ENCODE measurements at places on chromosomes 13 and 19.
A peak's percentile ranks its signal among the peaks of the same experiment; 100 is the strongest.

- no peak for DNase-seq
Observed at GRCh38 chr13:77860507-77860981, 58.1 kb downstream of the EDNRB start.

GRCh38 chr19:17137417-17137816 is 61.8 kb downstream of the MYO9B start:
- no peak for DNase-seq

- no peak for DNase-seq
Observed at GRCh38 chr19:31385744-31386143, 36.5 kb upstream of the TSHZ3 start.

DNA sequence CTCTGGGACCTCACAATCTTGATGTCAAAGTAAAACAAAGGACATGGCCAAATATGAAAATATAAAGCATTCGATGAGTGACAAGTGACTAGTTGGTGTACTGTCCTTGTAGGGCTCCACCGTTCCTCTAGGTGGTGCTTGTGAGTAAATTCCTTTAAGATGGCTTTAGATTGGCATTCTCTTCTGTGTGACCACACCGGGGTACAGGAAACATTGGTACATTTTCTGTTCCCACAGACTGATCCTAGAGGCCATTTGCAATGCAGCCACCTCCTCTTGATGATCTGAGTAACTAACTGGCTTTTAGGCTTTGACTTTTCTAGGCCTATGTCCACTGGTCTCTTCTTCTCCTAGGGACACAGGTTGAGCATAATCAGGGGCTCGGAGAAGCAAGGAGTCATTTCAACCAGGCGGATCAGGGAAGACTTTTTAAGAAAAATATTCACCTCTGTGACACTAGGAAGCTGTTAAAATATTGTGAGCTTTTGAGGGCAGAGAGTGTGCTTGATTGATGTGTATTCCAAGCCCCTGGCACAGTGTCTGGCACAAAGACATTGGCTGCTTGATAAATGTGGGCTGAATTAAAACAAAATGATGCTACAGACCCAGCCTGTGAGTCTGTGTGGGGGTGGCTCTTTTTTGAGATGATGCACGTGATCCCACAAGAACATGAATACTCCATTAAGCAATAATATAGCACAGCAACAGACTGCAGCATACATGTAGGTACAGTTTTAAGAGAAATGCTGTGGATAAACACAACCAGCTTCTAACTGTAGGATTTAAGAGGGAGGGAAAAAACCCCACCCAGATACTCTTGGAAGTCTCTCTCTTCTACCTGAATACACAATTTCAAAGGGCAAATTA is 21.0 kb downstream of the EPSTI1 start:
- no peak for DNase-seq

DNA sequence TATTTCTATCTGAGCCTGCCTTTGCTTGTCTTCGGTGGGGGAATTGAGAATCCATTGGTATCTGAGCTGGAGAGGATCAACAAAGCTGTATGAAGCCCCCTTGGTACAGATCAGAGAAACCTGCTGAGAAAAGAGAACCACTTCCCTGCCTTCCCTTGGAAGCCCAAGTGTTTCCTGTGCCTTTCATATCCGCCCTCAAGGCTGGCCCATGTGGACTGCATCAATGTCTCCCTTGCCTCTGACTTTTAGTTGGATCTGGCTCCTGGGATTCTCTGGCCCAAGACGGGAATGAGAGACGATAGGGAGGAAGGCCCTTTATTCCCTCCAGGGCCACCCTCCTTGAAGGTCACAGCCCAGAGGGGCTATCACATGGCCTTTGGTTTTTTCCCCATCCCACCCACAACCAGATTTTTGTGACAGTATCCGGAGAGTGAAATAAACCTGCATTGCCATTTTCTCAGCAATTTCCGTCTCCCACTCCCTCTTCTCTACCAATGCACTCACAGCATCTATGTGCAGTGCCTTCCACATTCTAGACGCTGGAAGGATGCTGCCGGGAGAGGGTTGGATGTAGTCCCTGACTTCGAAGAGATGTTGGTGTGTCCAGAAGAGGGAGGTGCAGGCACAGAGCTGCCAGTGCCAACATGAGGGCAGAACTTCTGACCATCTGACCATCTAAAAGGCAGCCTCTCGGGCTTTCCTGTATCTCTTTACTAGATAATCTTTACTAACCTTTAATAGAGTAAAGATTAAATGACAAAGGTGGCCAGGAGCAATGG is 63.8 kb downstream of the KCTD15 start:
- DNase-seq = no peak

GRCh38 chr19:55301459-55302317 is 17.9 kb downstream of the BRSK1 start:
- DNase-seq = peak; percentile 91

- no peak for DNase-seq
Observed at GRCh38 chr13:29564818-29565217, 30.7 kb downstream of the SLC7A1 start.

DNA sequence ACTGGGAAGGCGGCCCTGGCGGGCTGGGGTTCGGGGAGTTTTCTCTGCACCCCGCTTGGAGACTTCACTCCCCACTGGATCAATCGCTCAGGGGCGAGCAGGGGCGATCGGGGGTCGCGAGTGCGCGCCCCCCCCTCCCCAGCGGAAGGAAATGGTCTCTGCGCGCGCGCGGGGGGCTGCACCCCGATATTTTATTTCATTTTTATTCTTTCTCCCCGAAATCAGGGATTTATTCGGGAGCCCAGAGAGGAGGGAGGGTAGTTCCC is 421 bp downstream of the ARID3A start:
- no peak for DNase-seq

DNA sequence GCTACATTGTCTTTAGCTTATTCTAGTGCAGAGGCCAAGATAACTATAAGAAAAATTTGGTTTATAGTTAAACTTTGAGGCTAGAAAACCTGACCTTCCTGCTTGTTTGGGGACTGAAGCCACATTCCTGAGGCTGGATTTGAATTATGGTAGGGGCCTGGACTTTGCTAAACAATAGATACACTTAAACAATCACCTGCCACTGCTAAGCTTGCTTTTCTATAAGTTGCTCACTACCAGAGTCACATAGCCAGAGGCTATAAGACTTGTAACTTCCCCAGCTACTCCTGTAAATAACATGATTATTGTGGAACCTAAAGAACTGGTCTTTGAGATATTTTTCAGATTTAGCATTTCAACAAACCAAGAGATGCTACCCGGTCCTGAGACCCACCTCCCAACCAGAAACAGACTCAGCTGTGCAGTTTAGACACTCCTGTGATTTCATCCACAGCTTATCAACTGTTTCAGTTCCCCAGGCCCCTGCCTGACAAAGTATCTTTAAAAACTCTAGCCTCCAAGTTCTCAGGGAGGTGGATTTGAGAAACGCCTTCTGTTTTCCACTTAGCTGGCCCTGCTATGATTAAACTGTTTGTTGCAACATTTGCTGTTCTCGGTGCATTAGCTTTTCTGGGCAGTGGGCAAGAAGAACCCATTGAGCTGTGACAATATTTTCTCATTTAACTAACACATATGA is 77.7 kb downstream of the MIPEP start:
- no peak for DNase-seq

DNA sequence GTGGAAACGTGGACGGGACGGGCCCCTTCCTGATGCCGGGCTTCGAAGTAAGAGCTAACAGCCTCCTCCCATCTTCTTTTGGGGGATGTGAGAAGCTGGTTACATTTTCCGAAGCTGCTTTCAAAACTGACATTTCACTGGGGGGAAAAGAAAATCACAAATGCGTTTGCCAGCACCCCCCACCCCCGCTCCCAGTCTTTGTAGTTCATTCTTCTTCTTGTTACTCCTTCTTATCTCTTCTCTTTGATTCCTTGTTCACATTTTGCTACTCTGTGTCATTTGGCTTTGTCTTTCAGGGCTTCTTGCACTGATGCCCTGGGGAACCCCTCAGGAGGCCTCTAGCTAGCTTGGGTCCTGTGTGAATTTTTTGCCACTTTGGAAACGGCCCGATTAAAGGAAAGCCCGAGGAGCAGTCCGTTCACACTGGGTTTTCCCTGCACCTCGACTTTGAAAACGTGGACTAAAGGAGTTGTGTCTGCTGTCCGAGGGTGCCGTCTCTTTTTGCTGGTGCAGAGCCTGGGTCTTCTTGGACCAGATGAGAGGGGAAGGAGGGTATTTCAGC is 1.3 kb downstream of the CARM1 start:
- no peak for DNase-seq

DNA sequence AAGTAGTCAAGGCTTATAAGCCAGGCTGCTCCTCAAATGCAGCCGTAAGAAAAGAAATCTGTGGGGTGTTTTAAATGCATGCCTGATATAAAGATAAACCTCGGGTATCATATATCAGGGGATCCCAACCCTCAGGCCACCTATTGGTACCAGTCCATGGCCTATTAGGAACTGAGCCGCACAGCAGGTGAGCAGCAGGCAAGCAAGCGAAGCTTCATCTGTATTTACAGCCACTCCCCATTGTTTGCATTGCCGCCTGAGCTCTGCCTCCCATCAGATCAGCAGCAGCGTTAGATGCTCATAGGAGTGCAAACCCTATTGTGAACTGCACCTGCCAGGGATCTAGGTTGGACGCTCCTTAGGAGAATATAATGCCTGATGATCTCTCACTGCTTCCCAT is 233.5 kb upstream of the SERP2 start:
- DNase-seq = no peak

DNA sequence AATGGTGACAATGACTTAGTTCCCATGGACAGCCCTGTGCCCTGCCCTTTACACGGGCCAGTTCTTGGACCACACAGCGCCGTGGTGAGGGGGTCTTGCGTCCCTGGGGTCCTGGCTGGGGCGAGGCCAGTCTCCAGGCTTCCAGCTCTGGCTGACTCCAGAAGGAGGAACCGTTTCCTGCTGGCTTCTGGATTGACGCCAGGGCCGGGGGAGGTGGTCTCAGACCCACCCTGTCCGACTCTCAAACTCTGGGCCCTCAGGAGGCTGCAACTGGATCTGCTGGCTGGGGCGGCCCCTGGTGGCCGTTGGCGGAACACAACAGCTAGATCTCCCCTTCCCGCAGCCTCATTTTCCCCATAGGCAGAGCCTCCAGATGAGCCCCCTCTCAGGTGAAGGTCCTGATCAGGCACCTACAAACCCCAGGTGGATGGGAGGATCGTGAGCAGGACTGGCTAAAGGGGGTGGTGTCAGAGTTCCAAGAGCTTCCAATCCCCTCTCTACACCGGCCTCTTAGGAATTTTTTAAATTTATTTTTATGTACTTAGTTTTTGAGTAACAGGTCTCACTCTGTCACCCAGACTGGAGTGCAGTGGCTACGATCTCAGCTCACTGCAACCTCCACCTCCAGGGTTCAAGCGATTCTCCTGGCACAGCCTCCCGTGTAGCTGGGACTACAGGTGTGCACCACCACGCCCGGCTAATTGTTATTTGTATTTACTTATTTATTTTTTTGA is 8.0 kb downstream of the CCDC194 start:
- DNase-seq = peak; percentile 49

- no peak for DNase-seq
Observed at GRCh38 chr19:19461306-19461670, 54.1 kb downstream of the TSSK6 start.

- no peak for DNase-seq
Observed at GRCh38 chr13:96993634-96994016, 651 bp downstream of the OXGR1 start.

GRCh38 chr19:50025794-50026549 is at the start of gene ZNF473:
ZNF473 (plus strand) TSS chr19:50026005; CDS start chr19:50031083, 5,078 bp downstream.
- peak; percentile 91 for DNase-seq

- no peak for DNase-seq
Observed at GRCh38 chr13:33696530-33696929, 121.4 kb upstream of the RFC3 start.

DNA sequence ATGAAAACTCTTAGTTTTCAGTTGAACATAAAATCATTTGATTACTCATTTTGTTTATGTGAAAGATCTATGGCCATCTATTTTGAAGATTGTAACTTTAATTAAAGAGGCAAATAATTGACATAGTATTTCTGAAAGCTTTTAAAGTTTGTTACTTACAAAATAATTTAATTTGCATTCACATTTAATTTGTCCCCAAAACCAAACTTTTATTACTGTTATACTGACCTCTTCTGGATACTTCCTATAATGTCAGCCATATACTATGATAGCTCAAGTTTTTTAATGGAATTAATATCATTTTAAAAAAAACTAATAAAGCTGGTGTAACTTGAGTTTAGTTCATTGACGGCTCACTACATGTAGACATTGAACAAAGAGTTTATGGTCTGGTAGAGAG is 4.9 kb upstream of the SGCG start:
- no peak for DNase-seq

DNA sequence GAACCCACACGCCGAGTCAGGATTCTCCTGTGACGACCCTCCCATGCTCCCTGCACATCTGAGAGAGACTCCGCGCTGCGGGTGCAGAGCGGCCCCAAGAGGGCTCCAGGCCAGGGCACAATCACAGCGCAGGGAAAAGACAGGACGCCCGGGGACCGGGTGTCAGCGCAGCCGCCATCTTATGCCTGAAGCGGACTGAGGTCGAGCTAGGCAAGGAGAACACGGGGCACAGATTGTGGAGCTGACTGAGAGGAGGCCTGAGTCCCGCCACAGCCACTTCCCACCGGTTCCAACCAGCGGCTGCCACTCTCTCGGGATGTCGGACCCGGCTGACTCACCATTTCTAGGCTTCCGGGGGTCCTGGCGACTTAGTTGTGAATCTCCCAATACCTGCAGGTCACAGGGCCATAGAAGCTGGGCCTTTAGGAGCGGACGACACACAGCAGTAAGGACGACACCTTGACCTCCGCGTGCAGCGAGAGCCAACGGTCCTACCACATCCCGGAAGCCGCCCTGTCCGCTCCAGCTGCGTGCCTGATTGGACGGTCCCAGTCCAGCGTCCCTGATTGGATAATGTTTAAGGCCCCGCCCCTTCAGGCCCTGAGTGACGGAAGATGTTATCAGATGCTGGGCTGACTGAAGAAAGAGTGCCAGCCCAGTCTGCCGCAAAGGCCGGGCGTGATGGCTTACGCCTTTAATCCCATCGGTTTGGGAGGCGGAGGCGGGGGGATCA is at the start of gene ZNF728:
ZNF728 (minus strand) TSS at position 487 of the 733 bp plus-strand sequence; CDS start at position 341, 146 bp downstream.
- DNase-seq = no peak

GRCh38 chr13:75579529-75579928 is 29.9 kb downstream of the UCHL3 start:
- no peak for DNase-seq

GRCh38 chr13:109389892-109390345 is 396.5 kb downstream of the IRS2 start:
- DNase-seq = no peak

GRCh38 chr13:102035969-102036368 is 365.9 kb downstream of the FGF14 start:
- no peak for DNase-seq

- no peak for DNase-seq
Observed at GRCh38 chr13:112150352-112150751, 83.4 kb downstream of the SOX1 start.

All from activated T-helper 2 cell treated with anti-CD3 and anti-CD28 coated beads, Interferon-gamma antibody, Interleukin-2, Interleukin-4, amounts not matched to agents 10 μg/mL and 5 μg/mL and 100 μg/mL, durations not matched to agents 14 hours and 24 hours and 36 hours (primary cell).